ENCODE measurements at places on chromosomes 3 and 15.

DNA sequence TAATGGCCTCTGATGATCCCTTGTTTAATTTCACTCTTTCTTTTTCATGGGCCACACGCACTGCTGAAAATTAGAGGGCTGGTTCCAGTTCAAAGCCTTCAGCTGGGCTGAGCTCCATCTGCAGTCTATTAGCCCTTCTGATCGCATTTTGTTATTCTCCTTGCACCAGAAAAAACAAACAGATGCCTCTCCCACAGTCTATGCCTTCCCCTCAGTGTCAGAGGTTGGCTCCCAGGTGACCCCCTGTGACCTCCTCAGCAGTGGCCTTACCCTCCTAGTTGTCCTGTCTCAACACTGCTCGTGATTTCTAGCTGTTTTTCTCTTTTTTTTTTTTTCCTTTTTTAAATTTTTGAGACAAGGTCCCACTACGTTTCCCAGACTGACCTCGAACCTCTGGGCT, 77.1 kb upstream of the PRTG start:
- DNase-seq: no peak

DNA sequence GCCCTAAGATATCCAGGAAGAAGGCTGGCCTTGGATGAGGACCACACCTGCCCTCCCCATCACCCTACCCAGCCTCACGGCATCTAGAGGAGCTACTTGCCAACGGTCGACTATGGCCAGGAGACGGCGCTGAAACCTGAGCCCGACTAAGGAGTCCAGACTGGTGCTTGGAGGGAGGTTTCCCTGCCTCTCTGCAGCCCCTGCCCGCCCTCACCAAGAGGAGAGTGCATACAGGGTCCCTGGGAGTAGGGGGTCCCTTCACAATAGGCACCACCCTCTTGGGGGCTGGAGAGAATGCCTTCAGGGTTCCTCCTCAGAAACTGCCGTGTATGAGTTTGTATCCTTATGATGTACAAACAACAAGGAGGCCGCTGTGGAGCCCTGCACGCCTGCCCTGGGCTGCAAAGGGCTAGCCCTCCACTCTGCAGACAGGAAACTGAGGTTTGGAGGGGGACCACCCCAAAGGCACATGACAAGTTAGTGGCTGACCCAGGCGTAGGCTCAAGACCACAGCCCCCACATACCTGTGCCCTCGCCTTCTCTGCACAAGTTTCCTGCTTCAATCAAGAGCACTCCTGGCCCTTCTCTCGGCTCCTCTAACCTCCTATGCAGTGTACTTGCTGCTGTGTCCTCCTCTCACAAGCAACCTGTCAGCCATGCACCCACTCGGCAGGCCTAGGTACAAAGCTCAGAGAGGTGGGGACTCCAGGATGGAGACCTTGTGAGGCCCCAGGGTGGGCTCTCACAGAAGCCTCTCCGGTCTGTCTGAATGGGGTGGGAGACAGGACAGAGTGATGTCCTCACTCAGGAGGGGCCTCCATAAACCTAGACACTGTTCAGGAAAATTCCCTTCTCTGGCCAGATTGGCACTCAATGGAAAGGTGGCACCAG, 7.4 kb downstream of the KLF15 start:
- no peak for DNase-seq

GRCh38 chr3:33911525-33912322, 113.3 kb downstream of the PDCD6IP start:
- DNase-seq: peak; percentile 66

DNA sequence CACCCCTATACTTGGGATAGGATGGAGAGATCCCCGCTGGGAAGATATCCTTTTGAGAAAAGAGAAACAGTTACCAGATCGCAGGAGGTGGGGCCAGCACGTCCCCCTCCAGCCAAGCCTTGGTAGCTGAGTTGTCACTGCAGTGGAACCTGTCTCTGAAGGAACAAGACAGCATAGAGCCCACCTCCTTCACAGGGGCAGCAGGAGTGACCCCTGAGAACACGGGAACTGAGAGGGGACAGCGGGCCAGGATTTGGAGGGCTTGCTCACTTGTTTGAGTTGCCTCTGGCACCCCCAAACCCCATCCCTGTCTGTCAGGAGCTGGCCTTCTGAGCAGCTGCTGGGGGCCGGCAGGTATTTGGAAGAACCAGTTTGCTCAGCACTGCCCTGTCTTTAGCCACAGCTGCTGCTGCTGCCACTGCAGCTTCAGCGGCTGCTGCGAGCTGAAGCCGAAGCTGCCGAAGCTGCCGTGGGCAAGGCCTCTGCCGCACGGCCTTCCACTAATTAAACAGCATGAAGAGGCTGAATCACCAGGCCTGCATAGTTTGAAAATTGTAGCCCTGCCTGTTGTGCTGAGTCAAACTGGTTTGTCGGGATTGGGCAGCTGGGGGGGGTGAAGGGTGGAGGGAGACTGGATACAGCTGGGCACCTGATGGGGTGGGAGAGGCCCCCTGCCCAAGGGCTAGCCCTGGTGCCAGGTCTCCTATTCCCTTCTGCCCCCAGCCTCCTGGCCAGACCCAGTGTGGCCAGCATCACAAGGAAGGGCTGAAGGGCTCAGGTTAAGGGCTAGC, 4.0 kb downstream of the EPHB3 start:
- DNase-seq: no peak

- no peak for DNase-seq
These were observed 128.2 kb downstream of the SUCLG2 start for GRCh38 chr3:67526246-67526645.

DNA sequence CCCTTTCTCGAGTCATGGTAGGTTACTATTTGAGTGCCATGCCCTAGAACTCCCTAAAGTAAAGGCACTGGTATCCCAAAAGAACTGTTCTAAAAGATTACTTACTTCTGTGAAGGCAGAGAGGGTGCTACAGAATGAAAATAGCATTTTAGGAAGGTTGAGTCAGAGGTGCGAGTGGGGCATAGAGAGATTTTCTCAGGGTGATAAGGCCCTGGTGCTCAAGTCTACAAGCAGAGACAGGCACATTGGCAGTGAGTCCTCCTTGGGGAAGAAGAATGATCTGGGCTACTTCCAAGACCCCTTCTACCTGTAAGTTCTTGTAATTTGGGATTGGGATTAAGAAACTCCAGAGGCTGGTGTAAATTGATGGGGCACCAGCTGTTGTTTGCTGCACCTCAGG, 96.7 kb downstream of the AKAP13 start:
- DNase-seq: no peak

DNA sequence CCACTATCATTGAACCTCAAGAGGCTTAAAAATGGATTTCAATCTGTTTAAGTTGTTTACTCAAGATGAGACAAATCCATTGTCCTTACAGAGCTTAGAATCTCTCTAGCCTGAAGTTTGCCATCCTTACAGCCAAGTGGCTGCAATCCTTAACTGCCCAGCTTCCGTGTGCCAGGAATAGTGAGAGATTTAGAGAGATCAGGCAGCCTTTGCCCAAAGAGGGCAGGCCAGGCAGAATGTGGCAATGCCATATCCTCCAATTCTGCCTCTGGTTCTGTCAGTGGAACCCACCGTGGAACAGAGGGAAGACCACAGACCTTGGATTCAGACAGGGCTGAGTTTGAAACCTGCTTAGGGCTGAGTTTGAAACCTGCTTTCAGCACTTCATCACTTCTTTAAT, 374.3 kb downstream of the VPS13C start:
- no peak for DNase-seq

DNA sequence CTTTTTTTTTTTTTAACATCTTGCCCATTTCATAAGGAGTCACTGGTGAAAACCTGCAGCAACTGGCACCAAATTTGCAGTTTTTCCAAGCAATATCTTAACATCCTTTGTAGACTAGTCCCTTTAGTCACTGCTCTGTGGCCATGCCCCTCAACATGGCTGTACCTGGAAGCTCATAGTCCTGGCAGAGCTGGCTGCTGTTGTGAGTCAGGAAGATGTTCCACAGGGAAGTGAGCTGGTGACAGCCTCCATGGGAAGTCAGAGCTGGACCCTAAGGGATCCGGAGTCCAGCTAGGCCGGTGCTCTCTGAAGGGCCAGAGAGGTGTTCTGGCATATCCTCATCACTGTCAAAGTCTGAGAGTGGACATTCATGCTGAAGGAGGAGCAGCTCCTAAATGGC, 99.3 kb upstream of the ZBED2 start:
- DNase-seq: no peak

DNA sequence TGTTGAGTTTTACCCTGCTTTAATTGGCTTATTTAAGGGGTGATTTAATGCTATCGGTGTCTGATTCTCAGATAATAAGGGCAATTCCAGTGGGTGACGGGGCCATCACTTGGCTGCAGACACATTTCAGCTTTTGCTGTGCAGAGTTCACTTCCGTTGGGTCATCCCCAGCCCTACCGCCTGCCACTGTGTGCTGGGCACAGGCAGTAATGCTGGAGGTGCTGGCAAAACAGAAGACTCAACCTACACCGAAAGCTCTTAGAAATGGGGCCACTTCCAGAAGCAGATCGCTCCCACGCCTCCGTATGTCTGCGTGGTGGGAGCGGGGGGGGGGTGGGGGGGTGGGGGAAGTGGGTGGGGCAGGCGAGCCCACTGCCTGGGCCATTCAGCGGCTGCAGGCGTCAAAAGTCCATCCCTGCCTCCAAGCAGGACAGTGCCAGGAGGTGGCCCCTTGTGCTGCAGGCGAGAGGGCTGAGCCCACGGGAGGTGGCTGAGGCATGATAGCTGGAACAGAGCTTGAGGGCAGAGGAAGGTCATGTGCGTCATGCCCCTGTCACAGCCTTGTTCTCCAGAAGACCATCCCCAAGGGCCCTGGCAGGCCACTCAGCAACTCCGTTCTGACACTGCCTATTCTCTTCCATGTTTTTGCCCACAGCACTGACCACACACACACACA, 128.3 kb downstream of the ATP10A start:
- DNase-seq: no peak

DNA sequence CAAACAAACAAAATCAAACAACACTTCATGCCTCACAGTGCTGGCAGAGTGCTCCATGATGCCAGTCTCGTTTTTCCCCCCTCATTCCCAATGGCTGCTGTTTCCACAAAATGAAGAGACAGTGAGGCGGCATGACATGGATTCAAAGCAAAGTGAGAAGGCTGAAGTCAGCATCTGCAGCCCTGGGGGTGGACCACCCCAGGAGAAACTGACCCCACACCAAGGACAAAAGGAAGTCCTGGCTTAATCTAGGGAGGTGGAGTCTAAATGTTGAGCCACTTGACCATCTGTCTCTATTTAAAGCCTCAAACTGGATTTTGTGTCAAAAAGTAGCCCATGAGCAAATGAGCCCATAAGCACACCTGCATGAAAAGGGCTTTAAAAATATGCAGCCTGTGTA, 151.2 kb upstream of the RORA start:
- no peak for DNase-seq

GRCh38 chr3:101729586-101729985, 5.2 kb downstream of the CEP97 start:
- no peak for DNase-seq

- DNase-seq: peak; percentile 66
These were observed 7.8 kb upstream of the ZNF710 start for GRCh38 chr15:89993349-89993748.

GRCh38 chr3:188974856-188975599, 196.7 kb upstream of the TPRG1 start:
- no peak for DNase-seq

GRCh38 chr15:63971904-63972303, 74.4 kb downstream of the DAPK2 start:
- DNase-seq: no peak

DNA sequence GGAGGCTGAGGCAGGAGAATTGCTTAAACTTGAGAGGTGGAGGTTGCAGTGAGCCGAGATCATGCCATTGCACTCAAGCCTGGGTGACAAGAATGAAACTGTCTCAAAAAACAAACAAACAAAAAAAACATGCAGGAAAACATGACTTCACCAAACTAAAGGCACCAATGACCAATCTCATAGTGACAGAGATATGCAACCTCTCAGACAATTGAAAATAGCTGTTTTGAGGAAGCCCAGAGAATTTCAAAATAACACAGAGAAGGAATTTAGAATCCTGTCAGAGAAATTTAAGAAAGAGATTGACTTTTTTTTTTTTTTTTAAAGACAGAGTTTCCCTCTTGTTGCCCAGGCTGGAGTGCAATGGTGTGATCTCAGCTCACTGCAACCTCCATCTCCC, 26.1 kb downstream of the NCBP2 start:
- DNase-seq: peak; percentile 33

DNA sequence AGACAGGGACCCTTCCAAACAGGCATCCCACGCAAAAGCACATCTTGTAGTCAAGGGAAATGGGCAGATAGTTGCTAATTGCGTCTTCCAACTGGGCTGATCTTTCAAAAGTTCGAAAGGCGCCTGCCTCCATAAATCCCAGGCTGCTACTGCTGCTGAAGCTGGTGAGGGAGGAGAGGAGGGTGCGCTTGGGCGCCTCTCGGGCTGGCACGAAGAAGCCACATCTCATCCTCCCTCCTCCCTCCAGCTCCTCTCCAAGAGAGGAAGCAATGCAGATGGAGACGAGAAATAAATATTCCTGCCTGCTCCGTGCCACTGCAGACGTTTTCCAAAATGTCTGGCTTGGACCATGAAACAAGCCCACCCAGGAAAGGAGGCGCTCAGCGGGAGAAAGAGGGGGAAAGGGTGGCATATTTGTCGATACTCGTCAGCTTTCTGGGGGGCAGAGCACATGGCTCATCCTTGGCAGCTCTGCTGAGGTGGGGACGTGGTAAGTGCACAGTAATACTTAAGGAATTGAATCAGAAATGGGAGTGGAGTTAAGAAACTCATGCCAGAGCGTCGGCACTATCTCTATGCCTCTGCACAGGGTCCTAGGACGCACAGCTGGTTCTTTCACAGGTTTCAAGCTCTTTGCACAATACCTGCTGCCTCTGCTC, 88.9 kb upstream of the FEZF2 start:
- no peak for DNase-seq

DNA sequence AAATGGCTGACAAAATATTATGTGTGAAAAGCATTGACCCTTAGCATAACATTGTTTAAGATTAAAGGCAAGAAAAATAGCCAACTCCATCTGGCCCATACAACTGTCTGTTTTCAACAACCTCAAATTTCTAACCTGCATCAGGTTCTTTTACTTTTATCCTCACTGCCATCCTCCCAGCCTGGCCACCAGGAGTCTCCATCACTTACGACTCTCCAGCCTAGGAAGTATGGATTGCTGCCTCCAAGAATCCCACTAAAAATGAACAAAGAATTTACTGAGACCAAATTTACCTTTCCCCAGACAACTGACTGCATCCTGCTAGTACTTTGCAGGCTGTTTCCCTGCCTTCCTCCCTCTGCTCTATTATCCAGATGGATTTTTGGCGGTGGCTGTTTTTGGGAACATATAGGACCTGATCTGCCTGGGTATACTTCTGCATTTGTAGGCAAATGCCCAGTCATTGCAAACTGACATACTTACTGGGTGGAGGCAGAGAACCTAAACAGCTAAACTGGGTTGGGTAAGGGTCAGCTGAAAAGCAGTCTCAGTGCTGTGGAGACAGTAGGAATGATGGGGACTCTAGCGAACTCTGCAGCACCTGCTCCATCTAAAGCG, 144.2 kb downstream of the GHSR start:
- DNase-seq: no peak

GRCh38 chr3:150691414-150692040, 12.2 kb downstream of the ERICH6 start:
- DNase-seq: no peak

GRCh38 chr3:61839256-61839655, 277.9 kb downstream of the PTPRG start:
- no peak for DNase-seq
